ENCODE measurements at places on chromosomes 11 and 22.

- DNase-seq = peak; percentile 83
Observed at GRCh38 chr11:47443028-47443700, 5.8 kb downstream of the RAPSN start.

DNA sequence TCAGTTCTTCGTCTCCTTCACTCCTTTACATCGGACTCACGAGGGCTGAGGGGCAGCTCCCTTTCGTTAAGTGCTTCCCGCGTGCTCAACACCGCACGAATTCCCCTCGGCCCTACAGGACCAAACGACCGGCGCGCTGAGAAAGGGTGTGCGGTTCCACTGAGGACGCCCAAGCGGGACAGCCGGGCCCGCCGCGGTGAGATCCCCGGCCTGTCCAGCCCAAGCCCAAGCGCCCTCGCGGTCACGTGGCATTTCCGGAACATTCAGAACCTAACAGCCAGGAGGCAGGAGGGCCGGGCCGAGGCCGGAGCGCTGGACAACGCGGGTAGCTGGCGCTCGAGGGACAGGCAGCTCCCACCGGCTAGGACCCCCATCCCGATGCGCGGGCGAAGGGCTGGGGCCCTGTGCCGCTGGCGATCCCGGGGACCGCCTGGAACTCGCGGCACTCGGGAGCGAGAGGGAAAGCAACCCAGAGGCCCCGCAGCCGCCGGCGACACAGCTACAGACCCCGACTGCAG is 737 bp upstream of the STIP1 start:
- no peak for DNase-seq

- no peak for DNase-seq
Observed at GRCh38 chr11:82494988-82495432, 238.7 kb downstream of the FAM181B start.

DNA sequence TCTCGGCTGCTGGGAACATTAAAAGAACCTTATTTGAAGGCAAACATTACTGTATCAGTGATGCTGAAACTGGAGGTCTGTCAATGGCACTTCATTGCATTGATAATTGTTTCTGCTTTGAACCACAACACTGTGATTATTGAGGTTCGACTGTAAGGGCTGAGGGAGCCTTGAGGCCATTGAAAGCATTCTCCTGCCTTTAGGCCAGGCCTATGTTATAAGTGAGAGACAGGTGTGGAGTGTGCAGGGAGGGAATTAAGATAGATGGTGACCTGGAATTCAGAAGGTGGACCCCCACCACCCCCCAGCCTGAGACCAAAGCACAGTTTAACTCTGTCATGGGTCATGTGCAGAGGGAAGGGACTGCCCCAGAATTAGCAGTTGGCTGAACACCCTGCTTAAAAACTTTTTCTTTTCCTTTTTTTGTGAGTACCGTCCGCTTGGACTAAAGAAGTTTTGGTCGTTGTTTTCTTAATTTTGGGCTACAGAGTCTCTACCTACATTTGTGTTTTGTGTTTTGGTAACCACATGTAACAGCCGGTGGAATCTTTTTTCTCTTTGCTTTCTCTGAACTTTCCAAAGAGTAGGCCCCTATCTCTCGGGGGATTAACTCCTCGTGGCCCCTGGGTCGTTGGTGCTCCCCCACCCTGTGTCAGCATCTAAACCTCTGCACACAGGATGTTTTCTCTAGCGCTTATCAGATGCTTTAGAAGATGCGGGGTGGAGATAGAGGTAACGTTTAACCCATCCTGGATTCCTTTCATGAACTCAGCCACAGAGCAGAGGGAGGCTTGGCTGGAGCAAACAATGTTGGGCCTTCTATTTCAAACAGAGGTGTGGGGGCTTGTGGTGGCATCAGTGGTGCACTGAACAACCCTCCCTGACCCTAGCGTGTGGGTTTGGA is 43.7 kb downstream of the ZBTB16 start:
- DNase-seq = no peak

GRCh38 chr11:126169291-126169690 is 42.2 kb downstream of the RPUSD4 start:
- no peak for DNase-seq

DNA sequence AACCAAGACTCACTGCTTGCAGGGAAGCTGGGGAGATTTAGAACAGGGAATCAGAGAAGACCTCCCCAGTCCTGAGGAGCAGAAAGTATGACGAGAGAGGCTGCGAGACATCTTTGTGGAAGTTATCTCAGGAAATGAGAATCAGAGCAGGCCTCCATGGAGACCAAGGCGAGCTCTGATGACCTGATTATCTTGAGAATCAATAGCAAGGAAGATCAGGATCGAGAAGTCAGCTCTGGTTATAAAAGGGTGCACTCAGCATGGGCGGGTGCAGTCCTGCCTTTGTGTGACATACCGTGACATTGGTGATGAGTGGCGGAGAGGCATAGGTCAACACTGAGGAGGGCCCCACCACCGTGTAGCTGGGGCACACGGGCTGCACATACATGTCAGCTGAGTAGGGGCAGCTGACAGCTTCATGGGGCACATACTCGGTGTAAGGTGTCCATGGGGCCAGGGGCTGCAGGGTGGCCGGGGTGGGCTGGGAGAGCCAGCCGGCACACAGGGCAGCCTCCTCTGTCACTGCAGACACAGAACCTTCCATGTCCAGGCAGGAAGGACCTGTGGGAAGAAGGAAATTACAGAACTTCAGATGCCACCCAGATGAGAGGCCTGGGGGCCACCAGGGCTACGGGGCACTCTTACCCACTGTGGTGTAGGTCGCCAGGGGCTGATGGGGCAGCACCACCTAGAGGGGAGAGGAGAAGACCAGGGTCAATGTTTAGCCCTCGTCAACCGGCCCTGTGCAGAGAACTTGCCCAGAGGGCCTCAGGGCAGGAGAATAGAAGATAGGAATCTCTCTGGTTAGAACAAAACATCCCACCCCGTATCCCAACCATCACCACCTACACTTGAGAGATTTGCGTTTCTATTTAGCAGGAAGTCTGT is 21.7 kb downstream of the POU2AF1 start:
- DNase-seq = no peak

DNA sequence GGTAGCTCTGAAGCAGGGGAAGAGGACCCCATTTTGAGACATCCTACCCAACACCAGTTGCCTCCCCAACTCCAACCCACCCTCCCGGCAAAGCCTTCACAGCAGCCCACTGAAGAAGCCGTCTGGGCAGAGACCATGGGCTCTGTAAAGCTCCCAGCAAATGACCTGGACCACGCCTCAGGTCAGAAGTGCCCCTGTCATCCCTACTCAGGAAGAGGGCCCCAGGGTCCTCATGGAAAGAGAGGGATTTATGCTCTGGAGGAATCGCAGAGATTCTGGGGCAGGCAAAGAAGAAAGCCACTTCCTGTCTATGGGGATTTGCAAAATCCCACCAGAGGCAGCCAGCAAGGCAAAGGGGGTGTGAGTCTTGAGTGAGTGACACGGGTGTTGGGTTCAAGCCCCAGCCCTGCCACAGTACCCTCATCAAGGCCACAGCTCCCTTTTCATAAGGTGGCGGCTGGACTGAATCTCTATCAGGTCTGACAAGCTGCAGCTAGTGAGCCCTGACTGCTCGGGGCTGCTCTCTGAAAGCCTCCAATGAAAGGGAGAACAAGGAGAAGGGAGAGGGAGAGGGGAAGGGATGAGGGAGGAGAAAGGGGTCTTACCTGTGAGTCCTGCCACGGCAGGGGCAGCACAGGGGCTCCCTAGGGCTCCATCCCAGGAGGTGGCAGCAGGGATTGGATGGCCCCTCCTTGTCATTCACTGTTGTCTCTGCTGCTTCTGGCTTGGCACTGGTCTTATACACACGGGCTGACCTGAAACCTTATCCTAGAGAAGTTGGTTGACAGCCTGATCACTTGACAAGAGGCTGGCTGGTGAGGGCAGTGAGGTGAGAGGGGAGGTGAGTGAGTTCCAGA is at the start of gene UCP3:
TSS of gene UCP3 (minus strand) at position 713 of the 857 bp plus-strand sequence. CDS start 2,043 bp downstream, outside the sequence.
- no peak for DNase-seq

DNA sequence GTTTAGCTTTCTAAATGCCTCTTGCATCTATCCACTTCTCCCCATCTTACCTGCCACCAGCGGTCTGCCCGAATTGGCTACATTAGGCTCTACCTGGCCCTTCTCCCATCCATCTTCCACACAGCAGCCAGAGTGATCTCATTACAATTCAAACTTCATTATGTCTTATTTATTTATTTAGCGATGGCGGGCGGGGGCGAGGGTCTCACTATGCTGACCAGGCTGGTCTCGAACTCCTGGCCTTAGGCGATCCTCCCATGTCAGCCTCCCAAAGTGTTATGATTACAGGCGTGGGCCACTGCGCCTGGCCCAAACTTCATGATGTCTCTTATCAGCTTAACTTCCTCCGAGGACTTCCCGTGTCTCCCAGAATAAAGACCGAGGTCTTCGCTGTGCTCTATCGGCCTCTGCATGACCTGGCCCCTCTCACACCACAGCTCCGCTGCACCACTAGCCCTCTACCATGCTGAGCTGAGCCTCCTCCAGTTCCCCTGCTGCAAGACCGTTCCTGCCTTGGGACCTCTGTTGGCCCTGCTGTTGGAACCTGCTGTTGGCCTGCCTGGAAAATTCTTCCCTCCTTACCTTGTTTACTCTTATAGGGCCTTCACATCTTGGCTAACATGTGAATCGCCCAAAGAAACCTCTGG is 870 bp upstream of the CTTN start:
- peak; percentile 67 for DNase-seq

Data from SHP77 treated with DMSO at 0.1 percent for 48 hours (cell line).